ENCODE measurements at places on chromosomes 4 and X. TPM values are rescaled to one million over a fixed set of nuclear protein-coding genes. Genes with fewer than 3 reads are reported as not detected.

PGRMC1 gene
- total RNA-seq, result 15.0 TPM

GRCh38 chrX:107683124-107683895 is 55.0 kb downstream of the PRPS1 start:
- DNase-seq, result no peak

SMR3B gene
- total RNA-seq, result not detected

DNA sequence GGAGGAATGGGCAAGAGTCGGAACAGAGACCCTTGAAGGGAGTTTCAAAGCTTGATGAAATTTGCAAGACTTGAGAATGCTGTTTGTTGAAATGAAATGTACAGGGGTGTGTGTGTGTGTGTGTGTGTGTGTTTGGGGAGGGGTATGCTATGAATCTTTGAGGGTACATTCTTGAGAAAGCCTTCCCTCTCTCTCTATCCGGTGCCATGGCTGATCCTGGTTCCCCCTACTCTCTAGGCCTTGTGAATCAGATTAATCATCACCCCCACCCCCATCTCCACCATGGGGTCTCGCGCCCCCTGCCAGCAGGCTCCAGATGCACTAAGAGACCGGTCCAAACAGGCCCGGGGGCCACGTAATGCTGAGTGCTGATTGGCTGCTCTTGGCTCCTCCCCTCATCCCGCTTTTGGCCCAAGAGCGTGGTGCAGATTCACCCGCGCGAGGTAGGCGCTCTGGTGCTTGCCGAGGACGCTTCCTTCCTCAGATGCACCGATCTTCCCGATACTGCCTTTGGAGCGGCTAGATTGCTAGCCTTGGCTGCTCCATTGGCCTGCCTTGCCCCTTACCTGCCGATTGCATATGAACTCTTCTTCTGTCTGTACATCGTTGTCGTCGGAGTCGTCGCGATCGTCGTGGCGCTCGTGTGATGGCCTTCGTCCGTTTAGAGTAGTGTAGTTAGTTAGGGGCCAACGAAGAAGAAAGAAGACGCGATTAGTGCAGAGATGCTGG is at the start of gene HTR2C:
Gene HTR2C (plus strand): TSS at position 441 of the 729 bp plus-strand sequence. CDS start 142,851 bp downstream, outside the sequence.
- DNase-seq, result no peak

DNA sequence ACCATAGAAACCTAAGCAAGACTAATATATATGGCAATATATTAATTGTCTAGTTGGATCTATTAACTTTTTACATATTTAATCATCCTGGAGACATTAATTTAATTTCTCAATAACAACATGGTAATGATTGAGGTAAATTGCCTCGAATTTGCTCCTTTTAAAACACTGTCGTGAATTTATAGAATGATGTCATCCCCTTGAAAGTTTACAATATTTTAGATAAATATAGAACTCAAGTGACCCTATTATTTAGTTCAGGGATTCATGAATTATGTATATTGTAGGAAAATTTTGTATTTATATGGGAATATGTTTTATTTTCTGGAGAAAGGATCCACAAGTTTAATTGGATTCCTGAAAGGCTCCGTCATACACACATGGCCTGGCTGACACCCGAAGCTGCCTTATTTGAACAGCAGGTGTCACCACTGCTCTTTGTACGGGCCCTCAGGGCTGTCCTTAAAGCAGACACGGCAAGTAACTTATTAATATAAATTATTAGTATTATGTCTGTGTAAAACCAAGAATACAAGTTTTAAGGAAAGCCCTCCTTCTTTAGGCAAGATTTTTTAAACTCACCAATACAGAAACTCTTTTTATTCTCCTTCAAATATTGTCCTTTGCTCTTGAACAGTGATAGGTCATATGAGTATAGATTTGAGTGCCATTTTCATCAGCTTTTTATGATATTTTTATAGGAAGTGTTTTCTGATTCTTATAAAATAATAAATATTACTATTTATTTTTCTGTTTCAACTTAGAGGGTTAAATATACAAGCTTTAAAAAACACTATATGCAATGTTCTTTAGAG is 1.9 kb upstream of the PLRG1 start:
- peak; percentile 77 for DNase-seq

- DNase-seq, result no peak
Observed at GRCh38 chr4:89704651-89705395, 132.1 kb downstream of the SNCA start.

GRCh38 chr4:140071806-140072205 is 82.2 kb downstream of the MAML3 start:
- peak; percentile 49 for DNase-seq

DNA sequence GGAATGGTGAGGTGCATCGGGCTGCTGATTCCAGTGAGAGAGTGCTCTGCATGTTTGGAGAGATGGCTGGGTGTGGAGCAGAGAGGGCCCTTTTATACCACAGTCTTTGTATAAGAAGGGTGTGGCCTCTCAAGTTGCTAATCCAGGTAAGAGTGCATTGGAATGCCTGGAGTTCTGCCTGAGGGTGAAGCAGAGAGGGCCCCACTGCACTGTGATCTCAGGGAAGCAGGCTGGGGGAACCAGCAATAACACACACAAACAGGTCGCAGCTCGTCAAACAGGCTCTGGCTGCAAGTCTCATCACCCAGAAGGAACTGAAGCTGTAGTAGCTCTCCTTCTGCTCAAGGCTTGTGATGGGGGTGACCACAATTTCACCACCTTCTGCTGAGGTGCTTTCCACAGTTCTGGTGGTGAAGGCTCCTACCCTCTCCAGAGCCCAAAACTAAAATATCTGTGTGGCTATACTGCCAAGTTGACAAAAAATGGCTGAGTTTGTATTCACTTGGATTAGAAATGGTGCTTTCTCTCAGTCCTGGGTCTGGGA is 687.4 kb upstream of the HS3ST1 start:
- DNase-seq, result no peak

- DNase-seq, result no peak
Observed at GRCh38 chr4:76246025-76246424, 5.5 kb upstream of the FAM47E start.

DNA sequence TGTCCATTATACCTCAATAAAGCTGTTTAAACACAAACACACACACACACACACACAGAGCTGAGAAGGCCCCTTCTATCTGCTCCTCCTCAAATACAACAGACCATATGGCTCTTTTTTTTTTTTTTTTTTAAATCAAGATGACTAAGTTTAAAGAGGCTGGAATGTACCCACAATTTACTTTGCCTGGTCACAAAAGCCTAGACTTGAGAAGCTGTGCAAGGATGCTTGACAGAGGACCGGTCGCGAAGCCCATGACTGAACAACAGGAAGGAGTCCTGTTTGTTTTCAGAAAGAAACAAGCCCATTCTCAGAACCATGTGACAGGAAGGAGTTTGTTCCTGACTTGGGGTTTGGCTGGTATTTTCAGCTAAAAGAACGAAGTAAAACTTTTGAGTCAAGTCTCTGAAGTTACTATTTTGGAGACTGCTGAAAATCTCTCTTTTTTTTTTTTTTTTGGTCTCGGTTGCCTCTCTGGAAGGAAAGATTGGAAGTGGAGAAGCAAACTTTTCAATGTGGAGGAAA is 650.9 kb upstream of the TENM3 start:
- no peak for DNase-seq

HMX1 gene
- total RNA-seq, result not detected

Data from Right ventricle myocardium superior (tissue), 1 donor.